Activated naive CD8-positive, alpha-beta T cell treated with anti-CD3 and anti-CD28 coated beads, Interleukin-2, amount 10 ng/mL, durations not matched to agents 7 days and 5 days (primary cell): ENCODE measurements at places on chromosomes 6 and 20.

DNA sequence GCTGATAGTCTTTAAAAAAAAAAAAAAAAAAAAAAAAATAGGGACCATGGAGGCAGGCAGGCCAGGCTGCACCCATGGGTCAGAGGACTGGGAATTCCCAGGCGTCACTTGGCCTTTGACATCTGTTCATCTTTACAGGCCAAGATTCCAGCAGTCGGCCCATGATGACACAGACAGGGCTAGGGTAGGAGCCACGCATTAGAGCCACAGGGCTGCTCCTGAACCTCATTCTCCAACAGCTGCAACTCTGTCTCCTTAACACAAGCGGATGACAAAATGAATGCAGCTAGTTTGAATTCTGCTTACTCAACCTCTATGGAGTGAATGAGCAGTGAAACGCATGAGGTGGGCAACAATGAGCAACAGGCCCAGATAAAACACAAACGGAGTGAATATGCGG lies 126.4 kb downstream of the LY86 start:
- DNase-seq, result no peak

DNA sequence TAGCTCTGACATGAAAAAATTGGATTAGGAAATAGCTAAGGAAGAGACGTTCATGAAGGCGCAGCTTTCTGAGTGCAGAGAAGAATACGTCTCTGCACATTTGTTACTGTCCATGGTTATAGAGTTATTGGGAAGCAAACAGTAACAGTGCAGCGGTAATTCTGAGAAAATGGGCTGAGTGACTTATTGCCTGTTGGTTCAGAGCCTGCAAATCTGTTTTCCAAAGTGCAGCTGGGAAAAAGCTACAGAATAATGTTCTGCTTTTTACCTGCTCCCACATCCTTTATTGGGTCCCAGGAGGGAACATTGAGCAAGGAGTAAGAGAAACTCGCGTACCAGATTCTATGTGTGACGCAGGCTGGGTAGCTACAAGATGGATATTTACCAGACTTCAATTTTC lies 160.2 kb downstream of the BTBD3 start:
- DNase-seq, result no peak

DNA sequence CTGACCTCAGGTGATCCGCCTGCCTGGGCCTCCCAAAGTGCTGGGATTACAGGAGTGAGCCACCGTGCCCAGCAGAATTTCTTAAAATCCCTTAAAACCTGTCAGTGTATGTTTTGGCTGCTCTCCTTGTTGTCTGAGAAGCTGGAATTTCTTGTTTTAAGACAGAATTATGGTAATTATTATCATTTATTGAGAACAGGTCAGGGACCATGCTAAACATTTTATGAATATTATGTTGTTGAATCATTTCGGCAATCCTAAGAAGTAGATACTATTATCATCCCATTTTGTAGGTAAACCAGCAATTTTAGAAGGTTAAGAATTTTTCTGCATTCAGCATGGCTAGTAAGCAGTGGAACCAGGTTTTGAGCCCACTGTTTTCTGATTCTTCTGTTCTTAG lies 86.1 kb upstream of the AKIRIN2 start:
- no peak for DNase-seq

DNA sequence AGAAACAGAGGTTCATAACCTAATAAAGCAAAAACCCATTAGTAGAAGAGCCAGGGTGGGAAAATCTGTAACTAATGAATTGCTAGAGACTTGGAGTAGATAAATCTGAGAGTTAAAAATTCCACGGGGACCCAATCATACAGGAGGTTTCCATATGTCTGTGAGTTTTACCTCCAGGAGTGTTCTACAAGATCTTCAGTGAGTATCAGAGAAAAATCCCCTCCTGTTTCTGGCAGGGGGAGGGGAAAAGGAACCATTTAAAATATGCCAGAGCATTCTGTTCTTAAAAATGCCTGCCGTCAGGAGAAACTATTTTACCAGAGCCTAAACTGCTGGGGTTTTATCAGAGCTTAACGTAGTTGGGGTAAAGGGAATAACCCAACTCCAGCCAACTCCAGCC lies 54.0 kb upstream of the PLN start:
- DNase-seq, result no peak

GRCh38 chr20:9220874-9221547 lies 152.1 kb downstream of the PLCB4 start:
- DNase-seq, result no peak

DNA sequence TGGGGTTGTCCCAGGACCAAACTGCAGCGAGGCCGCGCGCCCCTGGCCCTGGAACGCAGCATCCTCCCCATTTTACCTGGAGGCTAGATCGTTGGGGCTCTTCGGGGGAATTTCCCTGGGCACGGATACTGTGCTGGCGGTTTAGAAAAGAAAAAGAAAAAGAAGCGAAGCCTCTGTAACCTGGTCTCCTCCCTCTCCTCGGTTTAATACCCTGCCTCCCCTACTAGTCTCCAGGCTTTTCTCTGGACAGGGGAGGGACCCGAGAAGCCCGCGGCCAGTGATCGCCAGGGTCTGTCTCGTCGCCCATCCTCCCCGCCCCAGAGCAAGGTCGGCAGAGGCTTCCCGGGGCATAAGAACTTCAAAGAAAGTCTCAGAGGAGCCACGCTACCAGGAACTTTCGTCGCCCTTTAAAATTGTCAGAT lies 6.1 kb upstream of the LAMP5 start:
- DNase-seq, result no peak
